Activated naive CD4-positive, alpha-beta T cell treated with anti-CD3 and anti-CD28 coated beads for 36 hours (primary cell): ENCODE measurements at places on chromosomes 5 and 9. TPM values are rescaled to one million over a fixed set of nuclear protein-coding genes. Genes with fewer than 3 reads are reported as not detected.

RASEF gene
- not detected for total RNA-seq

GRCh38 chr5:41575110-41575779 lies 64.8 kb upstream of the PLCXD3 start:
- no peak for DNase-seq
- H3K4me3 ChIP-seq: no peak overlapping the region
- H3K27ac ChIP-seq: no peak overlapping the region
- no peaks in the 10 kb centered on the region for H3K4me1 ChIP-seq
- H3K27me3 ChIP-seq: no peaks in the 10 kb centered on the region

DNA sequence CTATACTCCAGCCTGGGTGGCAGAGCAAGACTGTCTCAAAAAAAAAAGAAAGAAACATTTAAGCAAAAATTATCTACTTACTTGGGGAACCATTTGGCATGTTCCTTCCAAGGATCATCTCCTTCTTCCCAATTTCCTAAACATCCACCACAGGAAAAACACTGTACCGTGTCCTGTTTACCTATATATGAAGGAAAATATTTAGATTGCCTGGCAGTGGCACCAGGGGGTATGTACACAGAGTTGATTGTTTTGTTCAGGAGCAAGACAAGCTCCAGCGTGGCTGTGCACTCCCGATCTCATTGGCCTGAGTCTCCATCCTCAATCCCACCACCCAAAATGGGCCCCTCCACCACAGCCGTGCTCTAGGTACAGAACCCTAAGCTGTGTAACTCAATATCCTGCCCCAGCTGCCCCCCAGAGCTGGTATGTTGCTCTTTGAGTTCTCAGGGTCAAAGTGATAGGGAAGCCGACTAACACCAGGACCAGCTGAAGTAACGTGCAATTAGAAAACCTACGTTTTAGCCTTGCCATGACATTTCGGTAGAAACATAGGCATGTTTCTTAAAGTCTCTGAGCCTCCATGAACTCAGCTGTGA lies 13.8 kb downstream of the NAIP start:
- no peaks in the 10 kb centered on the region for H3K4me1 ChIP-seq
- DNase-seq: no peak
- no peak overlapping the region for H3K27ac ChIP-seq
- peaks cover 2% of the 10 kb centered on the region for H3K36me3 ChIP-seq
- no peak overlapping the region for H3K4me3 ChIP-seq
- H3K27me3 ChIP-seq: no peaks in the 10 kb centered on the region

DNA sequence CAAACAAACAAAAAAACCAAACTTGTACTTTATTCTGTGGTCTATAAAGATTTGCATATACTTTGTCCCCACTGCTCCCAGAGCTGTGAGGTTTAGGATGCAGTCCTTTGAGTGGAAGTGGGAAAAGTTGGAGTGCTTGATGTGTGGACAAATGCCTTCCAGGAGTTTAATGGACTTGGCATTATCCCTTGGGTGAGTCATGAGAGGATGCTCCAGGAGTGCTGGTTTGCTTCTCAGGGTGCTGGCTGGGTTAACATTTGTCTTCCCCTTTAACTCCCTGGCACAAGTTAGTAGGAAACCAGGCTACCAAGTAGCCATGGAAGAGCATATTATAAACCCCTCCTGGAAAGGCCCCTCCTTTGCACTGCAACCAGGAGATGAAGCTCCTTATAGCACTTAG lies 417.4 kb upstream of the RIOK2 start:
- H3K27me3 ChIP-seq: no peaks in the 10 kb centered on the region
- H3K36me3 ChIP-seq: no peaks in the 10 kb centered on the region
- H3K27ac ChIP-seq: no peak overlapping the region
- no peak overlapping the region for H3K4me3 ChIP-seq
- DNase-seq: no peak

- H3K27me3 ChIP-seq: no peaks in the 10 kb centered on the region
- H3K27ac ChIP-seq: no peak overlapping the region
- H3K4me1 ChIP-seq: peaks cover 47% of the 10 kb centered on the region
- H3K4me3 ChIP-seq: no peak overlapping the region
These were observed 127.2 kb downstream of the TLE4 start for GRCh38 chr9:79698967-79699366.

DNA sequence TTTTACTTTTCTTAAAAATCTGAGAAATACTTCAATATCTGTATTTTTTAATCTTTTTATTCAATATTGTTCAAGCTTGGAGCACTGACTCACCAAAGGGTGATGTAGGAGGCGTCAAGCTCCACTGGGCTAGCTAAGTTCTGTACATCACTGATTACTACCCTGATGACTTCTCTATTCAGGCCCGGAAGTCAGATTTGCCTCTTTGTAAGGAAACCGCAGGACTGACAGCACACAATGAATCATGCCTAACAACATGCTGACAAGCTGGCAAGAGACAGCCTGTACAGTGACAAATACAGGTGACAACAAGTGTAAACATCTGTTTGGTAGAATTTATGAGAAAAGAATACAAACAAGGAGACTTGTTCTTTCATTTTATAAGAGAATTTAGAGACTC lies 627.9 kb upstream of the RORB start:
- no peaks in the 10 kb centered on the region for H3K4me1 ChIP-seq
- H3K4me3 ChIP-seq: no peak overlapping the region
- peak; percentile 39 for DNase-seq
- no peak overlapping the region for H3K27ac ChIP-seq

TNFSF15 gene
- 0.74 TPM for total RNA-seq

DNA sequence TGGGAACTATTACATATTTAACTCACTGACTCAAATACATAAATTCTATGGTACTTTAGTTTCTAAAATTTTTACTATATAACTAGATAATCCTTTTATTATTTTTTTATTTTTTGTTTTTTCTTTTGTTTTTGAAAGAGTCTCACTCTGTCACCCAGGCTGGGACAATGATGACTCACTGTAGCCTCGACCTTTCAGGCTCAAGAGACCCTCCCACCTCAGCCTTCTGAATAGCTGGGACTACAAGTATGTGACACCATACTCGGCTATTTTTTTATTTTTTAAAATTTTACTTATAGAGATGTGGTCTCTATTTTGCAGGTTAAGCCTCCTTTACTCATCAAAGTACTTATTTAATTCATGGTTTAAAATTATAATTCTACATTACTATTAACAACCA lies 92.2 kb upstream of the SLCO4C1 start:
- H3K36me3 ChIP-seq: no peaks in the 10 kb centered on the region
- H3K27ac ChIP-seq: no peak overlapping the region
- no peak overlapping the region for H3K4me3 ChIP-seq
- DNase-seq: no peak

- no peak overlapping the region for H3K4me3 ChIP-seq
- no peak overlapping the region for H3K27ac ChIP-seq
- H3K36me3 ChIP-seq: no peaks in the 10 kb centered on the region
- no peaks in the 10 kb centered on the region for H3K4me1 ChIP-seq
- peaks cover 3% of the 10 kb centered on the region for H3K27me3 ChIP-seq
These were observed 192.3 kb downstream of the ATPSCKMT start for GRCh38 chr5:10057356-10057755.

- H3K27me3 ChIP-seq: no peaks in the 10 kb centered on the region
- no peak for DNase-seq
- no peaks in the 10 kb centered on the region for H3K4me1 ChIP-seq
- no peaks in the 10 kb centered on the region for H3K36me3 ChIP-seq
These were observed 468.5 kb downstream of the TMEM232 start for GRCh38 chr5:110257971-110258370.

DNA sequence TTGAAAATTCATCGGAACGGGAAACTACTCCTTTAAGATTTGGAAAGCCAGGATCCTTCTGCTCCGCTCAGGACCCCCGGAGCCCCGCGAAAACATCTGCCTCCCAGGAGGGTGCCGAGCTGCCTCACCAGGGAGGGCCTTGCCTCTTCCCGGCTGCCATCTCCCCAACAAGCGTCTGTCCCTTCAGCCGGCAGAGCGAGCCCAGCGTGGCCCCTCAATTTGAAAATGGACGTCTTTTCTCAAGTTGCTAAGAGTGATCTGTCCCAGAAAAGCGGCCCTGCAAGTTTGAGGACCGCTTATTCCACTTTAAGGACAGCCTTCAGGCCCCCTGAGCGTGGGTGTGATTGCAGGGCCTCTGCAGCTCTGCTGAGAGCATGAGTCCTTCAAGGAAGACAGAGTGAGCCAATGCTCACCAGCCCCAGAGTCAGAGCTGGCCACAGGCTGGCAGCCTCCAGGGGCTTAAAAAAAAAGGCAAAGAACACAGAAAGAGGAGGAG lies 101.3 kb downstream of the PHF2 start:
- peaks cover 11% of the 10 kb centered on the region for H3K36me3 ChIP-seq
- no peaks in the 10 kb centered on the region for H3K4me1 ChIP-seq
- no peak for DNase-seq
- no peak overlapping the region for H3K27ac ChIP-seq

SLC1A3 gene
- total RNA-seq: 0.99 TPM

FBN2 gene
- not detected for total RNA-seq
